Activated CD8-positive, alpha-beta memory T cell treated with anti-CD3 and anti-CD28 coated beads, Interleukin-2, amount 50 U/mL, for 4 hours (primary cell): ENCODE measurements at places on chromosomes 3 and 15.

GRCh38 chr3:31978553-31978952, 2.5 kb downstream of the OSBPL10 start:
- no peak for DNase-seq

DNA sequence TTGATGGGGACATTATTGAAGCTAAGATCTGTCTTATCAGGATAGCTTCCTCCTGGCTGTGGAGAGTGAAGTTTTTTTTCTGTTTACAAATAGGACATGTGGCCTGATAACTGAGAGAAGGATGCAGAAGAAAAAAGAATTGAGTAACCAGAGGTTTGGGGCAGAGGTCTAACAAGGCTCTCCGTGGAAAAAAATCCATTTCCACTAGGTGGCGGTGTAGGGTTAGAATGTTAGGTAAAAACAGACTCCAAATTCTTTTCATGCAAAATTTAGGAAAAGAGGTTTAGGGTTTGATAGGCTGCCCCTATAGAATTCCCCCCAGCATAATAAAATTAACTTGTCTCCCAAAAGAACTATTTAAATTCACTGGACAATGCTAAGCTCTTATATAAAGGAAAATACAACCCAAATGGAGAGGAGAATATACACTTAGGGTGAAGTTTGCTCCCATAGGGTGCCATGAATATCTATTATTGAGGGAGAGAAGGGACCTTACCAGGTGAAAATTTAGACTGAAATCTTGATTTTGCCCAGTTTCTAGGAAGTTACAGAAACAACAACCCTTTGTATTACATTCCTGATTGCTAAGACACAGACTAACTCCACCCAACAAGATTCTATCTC, 1560.4 kb downstream of the OTOL1 start:
- no peak for DNase-seq

GRCh38 chr3:113954091-113954685, 6.4 kb downstream of the ZDHHC23 start:
- no peak for DNase-seq

- DNase-seq, result peak; percentile 31
These were observed 17.6 kb upstream of the ALDH1L1 start for GRCh38 chr3:126197854-126198584.

DNA sequence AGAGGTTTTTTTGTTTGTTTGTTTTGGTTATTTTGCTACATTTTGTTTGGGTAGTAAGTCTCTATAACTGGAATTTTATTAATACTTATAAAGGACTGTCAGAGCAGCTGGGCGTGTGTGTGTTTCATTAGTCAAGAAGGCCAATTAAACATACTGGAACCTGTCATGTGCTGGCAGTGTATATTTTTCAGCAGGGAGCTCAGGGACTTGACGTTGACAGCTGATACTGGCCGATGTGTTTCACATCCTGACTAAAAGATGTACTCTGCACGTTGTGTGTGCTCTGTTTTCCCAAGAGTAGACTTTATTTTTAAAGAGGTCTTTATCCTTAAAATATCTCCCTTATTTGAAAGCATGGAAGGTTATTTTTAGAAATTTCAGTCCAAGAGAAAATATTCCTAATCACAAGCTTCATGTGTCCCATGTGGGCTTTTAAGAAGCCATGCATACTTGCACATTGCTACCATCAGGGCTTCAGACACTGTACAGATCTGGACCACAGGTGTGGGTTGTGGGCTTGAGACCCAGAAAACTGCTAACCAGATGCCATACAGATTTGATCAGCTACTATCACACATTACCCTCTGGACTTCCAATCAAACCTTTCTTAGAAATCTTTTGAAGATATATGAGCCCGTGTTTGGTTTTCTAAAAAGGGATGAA, 135.9 kb downstream of the FEZF2 start:
- no peak for DNase-seq

DNA sequence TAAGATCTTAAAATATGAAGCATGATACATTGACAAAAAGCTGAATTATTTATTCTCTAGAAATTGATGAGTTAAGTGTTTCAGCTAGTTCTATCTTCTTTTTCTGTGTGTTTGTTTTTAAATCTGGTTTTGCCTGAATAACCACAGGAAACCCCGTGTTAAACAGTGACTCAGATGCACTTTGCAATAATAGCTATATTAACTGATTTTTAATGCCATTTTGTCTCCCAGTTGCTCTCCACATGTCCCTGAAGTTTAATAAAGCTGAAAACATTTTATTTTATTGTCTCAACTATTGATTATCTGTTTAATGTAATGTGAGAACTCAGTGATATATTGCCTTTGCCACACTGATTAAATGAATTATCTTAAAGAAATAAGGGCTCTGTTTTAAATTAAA, 42.8 kb upstream of the ROBO1 start:
- no peak for DNase-seq

DNA sequence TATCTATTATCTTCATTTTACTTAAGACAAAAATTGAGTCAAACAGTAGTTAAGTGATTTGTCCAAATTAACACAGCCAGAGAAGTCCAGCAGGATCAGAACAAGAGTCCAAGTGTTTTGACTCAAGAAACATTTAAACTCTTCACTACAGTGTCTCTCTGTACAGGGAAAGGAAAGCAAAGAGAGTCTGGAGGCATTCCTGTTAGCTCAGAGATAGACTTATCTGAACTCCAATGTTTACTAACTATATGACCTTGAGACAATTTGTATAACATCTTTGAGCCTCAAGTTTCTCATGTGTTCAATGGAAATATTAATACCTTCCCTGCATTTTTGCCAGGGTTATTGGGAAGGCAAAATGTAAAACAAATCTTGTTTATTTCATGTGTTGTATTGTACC, 849.1 kb downstream of the DIPK2A start:
- no peak for DNase-seq
